Muscle of leg (tissue), 16 donors: ENCODE measurements at places on chromosomes 7 and 10. TPM values are rescaled to one million over a fixed set of nuclear protein-coding genes. Genes with fewer than 3 reads are reported as not detected.

DNA sequence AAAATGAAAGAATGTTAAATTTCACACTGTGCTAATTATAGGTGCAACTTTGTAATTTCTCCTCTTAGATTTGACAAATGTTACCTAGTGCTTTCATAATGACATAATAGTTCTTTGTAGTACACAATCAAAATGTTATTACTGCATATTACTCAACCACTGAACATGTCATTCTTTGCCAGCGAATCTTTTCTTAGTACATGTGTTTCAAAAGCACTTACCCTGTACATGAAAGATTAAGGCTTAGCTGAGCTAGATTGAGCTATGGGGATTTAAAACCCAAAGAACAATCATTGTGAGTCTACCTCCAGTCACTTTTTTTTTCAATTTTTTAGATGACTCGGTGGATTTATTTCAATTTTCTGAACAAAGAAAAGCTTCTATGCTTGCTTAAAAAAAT, 123.5 kb upstream of the FERD3L start:
- no peak overlapping the region for H3K4me3 ChIP-seq
- H3K4me1 ChIP-seq: no peaks in the 10 kb centered on the region
- H3K36me3 ChIP-seq: no peaks in the 10 kb centered on the region
- DNase-seq: no peak

Gene SPAG6
- 4.6 TPM for total RNA-seq

DNA sequence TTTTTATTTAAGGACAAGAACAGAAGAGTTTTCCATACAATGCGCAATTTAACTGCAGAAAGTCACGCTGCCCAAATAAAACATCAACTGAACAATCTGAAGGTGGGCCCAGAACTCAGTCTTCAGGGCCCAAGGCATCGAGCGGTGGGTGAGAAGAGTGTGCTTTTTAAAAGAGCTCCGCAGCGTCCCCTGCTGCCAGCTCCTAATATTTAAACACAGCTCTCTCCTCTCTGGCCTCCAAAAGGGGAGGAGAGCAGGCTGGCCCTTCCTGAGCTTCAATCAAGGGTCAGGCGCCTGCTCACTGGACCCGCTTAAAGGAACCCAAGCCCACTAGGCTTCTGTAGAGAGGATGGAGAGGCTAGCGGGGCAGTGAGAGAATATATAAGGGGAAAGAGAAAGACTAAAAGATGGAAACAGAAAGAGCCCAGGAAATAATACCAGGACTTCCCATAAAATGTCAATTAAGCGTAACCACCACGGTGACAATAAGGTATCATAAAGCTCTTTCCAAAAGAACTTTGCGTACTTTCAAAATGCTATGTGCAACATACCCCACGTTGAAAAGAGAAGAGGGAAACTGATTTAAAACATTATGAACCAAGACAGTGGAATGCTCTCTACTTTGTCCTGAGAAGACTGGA, 2.8 kb downstream of the FAM53B start:
- peak overlapping the region; percentile 86 for H3K27ac ChIP-seq
- H3K4me1 ChIP-seq: peaks cover 63% of the 10 kb centered on the region
- no peaks in the 10 kb centered on the region for H3K27me3 ChIP-seq
- peak; percentile 96 for DNase-seq
- no peak overlapping the region for H3K4me3 ChIP-seq
- H3K36me3 ChIP-seq: no peaks in the 10 kb centered on the region

DNA sequence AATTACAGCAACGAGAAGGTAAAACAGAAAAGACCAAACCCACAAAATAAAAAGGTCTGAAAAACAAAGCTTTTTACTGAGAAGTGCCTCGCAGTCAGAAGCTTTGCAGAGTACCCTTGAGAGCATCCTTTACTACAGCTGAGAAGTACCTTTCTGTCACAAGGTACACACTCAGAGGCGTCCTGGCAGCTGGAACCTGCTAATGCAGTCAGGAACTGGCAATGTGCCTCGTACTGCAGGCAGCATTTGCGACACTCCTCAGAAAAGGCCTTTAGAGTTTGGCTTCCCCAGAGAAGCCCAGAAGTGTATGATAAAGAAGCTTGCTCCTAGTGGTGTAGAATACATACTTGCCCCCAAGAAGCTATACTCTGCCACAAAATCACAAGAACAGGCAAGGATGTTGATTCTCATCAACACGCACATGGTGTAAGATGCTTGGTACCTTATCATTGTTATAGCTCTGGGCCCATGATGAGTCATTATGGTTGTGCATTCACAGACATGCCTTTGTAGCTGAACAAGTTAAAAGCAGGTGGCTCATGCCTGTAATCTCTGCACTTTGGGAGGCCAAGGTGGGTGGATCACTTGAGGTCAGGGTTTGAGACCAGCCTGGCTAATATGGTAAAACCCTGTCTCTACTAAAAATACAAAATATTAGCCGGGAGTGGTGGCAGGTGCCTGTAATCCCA, 2.0 kb upstream of the GTPBP4 start:
- peaks cover 17% of the 10 kb centered on the region for H3K4me1 ChIP-seq
- H3K4me3 ChIP-seq: no peak overlapping the region
- no peaks in the 10 kb centered on the region for H3K27me3 ChIP-seq
- H3K27ac ChIP-seq: no peak overlapping the region
- peaks cover 2% of the 10 kb centered on the region for H3K36me3 ChIP-seq

DNA sequence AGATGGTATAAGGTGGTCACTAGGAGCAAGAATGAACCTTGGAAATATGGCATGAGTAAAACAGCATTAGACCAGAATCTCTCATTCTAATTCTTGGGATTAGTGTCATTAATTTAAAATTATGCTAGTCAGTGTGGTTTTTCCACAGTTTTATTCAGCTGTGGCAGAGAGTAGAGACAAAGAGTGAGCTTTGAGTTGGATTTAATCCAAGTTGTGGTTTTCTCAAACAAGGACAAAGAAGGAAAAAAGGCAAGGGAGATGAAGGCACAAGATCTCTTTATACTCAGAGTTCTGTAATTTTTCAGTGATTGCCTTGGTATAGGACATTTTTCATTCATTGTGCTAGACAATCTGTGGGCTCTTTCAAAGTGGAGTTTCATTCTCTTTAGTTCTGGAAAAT, 28.2 kb upstream of the AKAP9 start:
- H3K4me1 ChIP-seq: no peaks in the 10 kb centered on the region
- no peak overlapping the region for H3K4me3 ChIP-seq
- no peak overlapping the region for H3K27ac ChIP-seq
- H3K27me3 ChIP-seq: no peaks in the 10 kb centered on the region
- DNase-seq: no peak
- H3K36me3 ChIP-seq: no peaks in the 10 kb centered on the region

- H3K4me1 ChIP-seq: no peaks in the 10 kb centered on the region
- no peaks in the 10 kb centered on the region for H3K27me3 ChIP-seq
- no peak overlapping the region for H3K27ac ChIP-seq
Measured at GRCh38 chr10:43981232-43981631, 332.6 kb upstream of the ZNF32 start.

DNA sequence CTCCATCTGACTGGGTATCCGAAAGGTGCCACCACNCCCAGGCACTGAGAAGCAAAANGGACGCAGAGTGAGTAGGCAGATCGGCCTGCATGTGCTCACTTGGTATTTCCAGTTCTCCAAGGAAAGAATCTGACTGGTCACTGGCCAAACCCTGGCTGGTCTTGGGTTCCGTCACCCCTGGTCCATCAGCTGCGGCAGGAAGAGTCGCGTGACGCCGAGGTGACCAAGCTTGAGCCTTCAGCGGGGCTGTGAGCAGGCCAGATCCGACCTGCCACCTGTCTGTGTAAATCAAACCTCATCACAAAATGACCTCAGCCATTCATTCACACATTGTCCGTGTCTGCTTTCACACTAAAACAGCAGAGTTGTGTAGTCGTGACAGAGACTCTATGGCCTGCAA, 28.8 kb upstream of the CHST15 start:
- no peak overlapping the region for H3K27ac ChIP-seq
- DNase-seq: peak; percentile 61
- H3K4me3 ChIP-seq: no peak overlapping the region
- H3K36me3 ChIP-seq: no peaks in the 10 kb centered on the region

GRCh38 chr7:92793656-92794205, 42.6 kb downstream of the CDK6 start:
- H3K27ac ChIP-seq: no peak overlapping the region
- no peaks in the 10 kb centered on the region for H3K27me3 ChIP-seq
- DNase-seq: no peak
- no peak overlapping the region for H3K4me3 ChIP-seq
- H3K4me1 ChIP-seq: peaks cover 4% of the 10 kb centered on the region

- DNase-seq: no peak
- H3K4me1 ChIP-seq: peaks cover 2% of the 10 kb centered on the region
- no peak overlapping the region for H3K4me3 ChIP-seq
- no peaks in the 10 kb centered on the region for H3K36me3 ChIP-seq
- H3K27ac ChIP-seq: no peak overlapping the region
Measured at GRCh38 chr7:69703099-69703498, 104.8 kb downstream of the AUTS2 start.

- H3K27me3 ChIP-seq: peaks cover 6% of the 10 kb centered on the region
- no peak for DNase-seq
Measured at GRCh38 chr10:131855461-131856401, 45.1 kb upstream of the PPP2R2D start.

- no peaks in the 10 kb centered on the region for H3K36me3 ChIP-seq
- H3K27me3 ChIP-seq: no peaks in the 10 kb centered on the region
- DNase-seq: peak; percentile 92
- H3K27ac ChIP-seq: no peak overlapping the region
- H3K4me3 ChIP-seq: no peak overlapping the region
- no peaks in the 10 kb centered on the region for H3K4me1 ChIP-seq
Measured at GRCh38 chr7:68176974-68177373, 1180.3 kb downstream of the TYW1 start.

Gene CYP2C19
- total RNA-seq: not detected

- H3K27ac ChIP-seq: peak overlapping the region; percentile 16
- H3K36me3 ChIP-seq: no peaks in the 10 kb centered on the region
- H3K27me3 ChIP-seq: no peaks in the 10 kb centered on the region
Measured at GRCh38 chr10:53403688-53404087, 631.1 kb upstream of the MBL2 start.

Gene ZNF138
- total RNA-seq: 14.0 TPM

DNA sequence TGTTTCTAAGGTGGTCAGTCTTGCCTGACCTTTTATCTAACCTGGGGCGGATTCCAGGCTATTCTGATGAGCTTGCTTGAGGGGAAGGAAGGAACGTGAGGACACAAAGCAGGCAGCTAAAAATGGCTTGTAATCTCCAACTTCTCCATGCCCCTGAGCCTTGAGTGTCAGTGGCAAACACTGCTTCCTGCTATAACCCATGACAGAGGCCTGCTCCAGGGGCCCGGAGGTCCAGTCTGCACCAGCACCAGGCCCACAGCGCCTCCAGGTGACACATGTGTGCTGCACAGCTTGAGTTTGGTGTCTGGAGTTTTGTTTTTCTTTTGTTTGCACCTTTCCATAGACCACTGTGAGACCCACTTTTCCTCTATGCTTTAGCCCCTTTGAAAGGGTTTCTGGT, 207.9 kb downstream of the PAXIP1 start:
- H3K27ac ChIP-seq: no peak overlapping the region
- H3K4me3 ChIP-seq: no peak overlapping the region
- no peak for DNase-seq
- H3K36me3 ChIP-seq: no peaks in the 10 kb centered on the region
- no peaks in the 10 kb centered on the region for H3K27me3 ChIP-seq
- peaks cover 11% of the 10 kb centered on the region for H3K4me1 ChIP-seq

DNA sequence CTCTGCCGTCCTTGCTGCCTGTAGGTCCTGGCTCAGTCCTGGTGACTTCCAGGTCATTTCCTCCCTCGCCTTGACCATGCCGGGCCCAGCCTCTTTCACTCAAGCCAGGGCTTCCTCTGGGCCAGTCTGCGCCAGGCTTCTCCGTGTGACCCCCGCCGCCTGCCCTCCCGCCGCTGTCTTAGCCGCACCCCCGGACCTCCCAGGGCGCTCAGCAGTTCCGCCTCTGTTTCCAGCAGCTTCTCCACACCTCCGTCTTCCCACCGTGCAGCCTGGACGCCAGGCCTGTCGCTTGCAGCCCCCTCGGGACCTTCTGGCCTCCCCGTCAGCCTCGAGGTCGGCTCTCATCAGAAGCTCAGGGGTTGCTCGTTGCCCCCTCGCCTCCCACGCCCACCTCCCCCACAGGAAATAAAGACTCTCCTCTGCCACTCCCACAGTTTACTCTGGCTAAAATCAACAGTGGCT, 123.0 kb upstream of the FZD8 start:
- H3K27ac ChIP-seq: no peak overlapping the region
- no peaks in the 10 kb centered on the region for H3K27me3 ChIP-seq
- no peaks in the 10 kb centered on the region for H3K36me3 ChIP-seq
- H3K4me3 ChIP-seq: no peak overlapping the region
- DNase-seq: no peak

DNA sequence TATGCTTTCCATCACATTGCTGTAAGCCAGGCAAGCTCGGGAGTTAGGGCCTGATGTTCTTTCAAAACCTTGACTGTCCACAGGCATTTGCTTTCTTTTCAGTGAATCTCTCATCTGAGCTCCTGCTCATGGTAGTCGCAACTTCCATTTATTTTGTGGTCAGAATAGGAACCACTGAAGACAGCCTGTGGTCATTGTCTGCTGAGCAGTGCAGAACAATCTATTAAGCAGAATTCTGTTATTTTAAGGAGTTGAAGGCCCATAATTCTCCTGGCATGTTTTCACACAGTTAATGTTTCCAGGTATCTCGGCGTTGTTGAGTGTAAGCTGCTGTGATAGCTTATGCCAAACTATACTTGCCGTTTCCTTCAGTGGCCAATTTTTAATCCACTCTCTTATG, 491.1 kb upstream of the AKR1E2 start:
- H3K4me1 ChIP-seq: peaks cover 7% of the 10 kb centered on the region
- no peaks in the 10 kb centered on the region for H3K27me3 ChIP-seq
- no peak overlapping the region for H3K4me3 ChIP-seq

GRCh38 chr7:80372415-80372814, 139.4 kb downstream of the GNAT3 start:
- DNase-seq: peak; percentile 27
- H3K27me3 ChIP-seq: no peaks in the 10 kb centered on the region
- H3K27ac ChIP-seq: no peak overlapping the region
- H3K4me3 ChIP-seq: no peak overlapping the region
- H3K4me1 ChIP-seq: no peaks in the 10 kb centered on the region
- no peaks in the 10 kb centered on the region for H3K36me3 ChIP-seq

DNA sequence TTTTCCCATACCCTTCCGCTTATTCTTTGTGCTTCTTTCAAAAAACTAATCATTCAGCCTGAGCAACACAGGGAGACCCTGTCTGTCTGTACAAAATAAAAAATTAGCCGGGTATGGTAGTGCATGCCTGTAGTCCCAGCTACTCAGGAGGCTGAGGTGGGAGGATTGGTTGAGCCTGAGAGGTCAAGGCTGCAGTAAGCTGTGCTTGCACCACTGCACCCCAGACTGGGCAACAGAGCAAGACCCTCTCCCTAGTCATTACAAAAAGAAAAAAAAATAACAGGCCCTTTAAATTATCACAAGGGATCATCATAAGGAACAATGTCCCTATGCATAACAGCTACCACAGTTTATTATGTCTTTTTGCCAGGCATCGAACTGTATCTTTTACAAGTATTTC, 119.6 kb downstream of the TRIM24 start:
- H3K36me3 ChIP-seq: peaks cover 20% of the 10 kb centered on the region
- H3K27ac ChIP-seq: no peak overlapping the region
- no peak overlapping the region for H3K4me3 ChIP-seq
- no peaks in the 10 kb centered on the region for H3K4me1 ChIP-seq
